ENCODE measurements at places on chromosomes 7 and 10. TPM values are rescaled to one million over a fixed set of nuclear protein-coding genes. Genes with fewer than 3 reads are reported as not detected.

DNA sequence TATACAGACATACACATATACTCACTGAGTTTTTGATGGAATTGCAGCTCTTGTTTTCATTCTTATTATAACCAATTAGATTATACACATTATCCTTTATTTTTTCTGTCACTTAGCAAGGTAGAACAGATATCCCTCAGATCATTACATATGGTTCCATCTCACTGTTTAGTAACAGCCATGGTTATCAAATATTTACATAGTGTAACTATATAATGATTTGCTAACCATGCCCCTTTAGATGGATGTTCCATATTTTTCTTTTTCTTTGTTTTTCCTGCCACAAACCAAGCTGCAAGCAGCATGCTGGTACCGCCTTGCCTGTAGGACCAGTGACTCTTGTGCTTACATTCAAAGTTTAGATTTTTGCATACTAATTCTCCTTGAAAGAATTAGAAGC lies 163.4 kb upstream of the NFE2L3 start:
- DNase-seq: no peak
- no peak overlapping the region for H3K27ac ChIP-seq
- no peak overlapping the region for H3K4me3 ChIP-seq
- no peaks in the 10 kb centered on the region for H3K27me3 ChIP-seq

DNA sequence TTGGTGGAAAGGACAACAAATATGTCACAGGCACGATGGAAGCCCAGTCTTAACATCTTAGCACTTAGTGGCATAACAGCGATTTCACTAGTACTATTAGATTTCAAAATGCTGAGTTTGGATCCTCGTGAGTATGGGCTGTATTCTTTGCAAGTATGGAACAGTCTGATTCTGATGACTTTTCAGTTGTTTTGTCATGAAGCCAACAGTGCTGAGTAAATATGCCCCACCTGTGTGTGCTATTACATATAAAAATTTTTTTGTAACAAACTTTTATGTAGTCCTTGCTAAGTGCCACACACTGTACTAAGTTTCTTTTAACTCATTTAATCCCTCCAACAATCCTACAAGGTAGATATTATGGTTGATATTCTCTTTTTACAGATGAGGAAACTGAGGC lies 30.8 kb downstream of the MTURN start:
- no peak for DNase-seq
- no peaks in the 10 kb centered on the region for H3K36me3 ChIP-seq
- peaks cover 21% of the 10 kb centered on the region for H3K4me1 ChIP-seq
- H3K27me3 ChIP-seq: no peaks in the 10 kb centered on the region
- no peak overlapping the region for H3K27ac ChIP-seq
- no peak overlapping the region for H3K4me3 ChIP-seq

- no peak overlapping the region for H3K27ac ChIP-seq
- H3K4me3 ChIP-seq: no peak overlapping the region
- H3K4me1 ChIP-seq: no peaks in the 10 kb centered on the region
These were observed 57.4 kb downstream of the PPP1R17 start for GRCh38 chr7:31744294-31744874.

DNA sequence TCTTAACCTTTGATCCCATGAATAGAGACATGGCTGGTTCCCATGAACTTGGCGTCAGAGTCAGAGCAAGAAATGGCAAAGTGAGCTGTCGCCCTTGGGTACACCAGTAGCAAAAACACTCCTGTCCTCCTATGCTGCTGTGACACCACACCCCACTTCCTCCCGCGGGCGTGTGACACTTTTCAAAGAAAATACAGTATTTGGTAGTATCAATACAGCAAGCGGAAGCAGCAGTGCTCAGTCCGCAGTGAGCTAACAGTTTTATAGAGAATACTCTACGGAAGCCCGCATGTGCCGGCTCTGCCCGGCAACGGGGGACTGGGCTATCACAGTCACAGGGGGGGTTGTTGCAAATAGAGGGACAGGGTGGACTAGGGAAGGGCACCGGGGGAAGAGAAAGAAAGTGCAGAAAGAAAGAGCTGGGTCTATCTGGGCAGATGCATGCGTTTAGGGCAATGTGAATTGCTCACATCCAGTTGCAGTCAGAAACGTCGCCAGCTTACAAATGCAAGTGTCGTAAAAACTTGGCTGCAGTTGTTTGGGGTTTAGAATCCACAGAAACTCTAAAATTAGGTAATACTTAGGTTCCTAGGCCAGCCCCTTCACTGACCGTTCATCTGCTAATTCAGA lies 49.8 kb downstream of the PRKCQ start:
- DNase-seq: no peak
- no peak overlapping the region for H3K27ac ChIP-seq
- H3K36me3 ChIP-seq: no peaks in the 10 kb centered on the region
- H3K27me3 ChIP-seq: no peaks in the 10 kb centered on the region

GRCh38 chr10:111076191-111076681 lies 593 bp upstream of the ADRA2A start:
- DNase-seq: no peak
- peaks cover 10% of the 10 kb centered on the region for H3K27me3 ChIP-seq
- H3K4me3 ChIP-seq: peak overlapping the region; percentile 45
- H3K4me1 ChIP-seq: no peaks in the 10 kb centered on the region
- no peak overlapping the region for H3K27ac ChIP-seq

- H3K4me1 ChIP-seq: no peaks in the 10 kb centered on the region
- no peak overlapping the region for H3K27ac ChIP-seq
- H3K4me3 ChIP-seq: no peak overlapping the region
- H3K36me3 ChIP-seq: no peaks in the 10 kb centered on the region
These were observed 41.3 kb downstream of the WNT2 start for GRCh38 chr7:117281562-117281961.

SPDYE8 gene
- total RNA-seq: not detected

TMEM273 gene
- 20.9 TPM for total RNA-seq

Measured in GM12878 (cell line).